ENCODE measurements at places on chromosomes 2 and 18. TPM values are rescaled to one million over a fixed set of nuclear protein-coding genes. Genes with fewer than 3 reads are reported as not detected.

POTEJ gene
- not detected for polyA plus RNA-seq

- no peak for DNase-seq
Observed at GRCh38 chr2:188293601-188294351, 2.1 kb downstream of the GULP1 start.

EFHD1 gene
- 49.0 TPM for polyA plus RNA-seq

- DNase-seq, result no peak
Observed at GRCh38 chr18:73688851-73689711, 458.6 kb downstream of the FBXO15 start.

- DNase-seq, result no peak
Observed at GRCh38 chr2:67872481-67872880, 190.3 kb downstream of the C1D start.

NXPH2 gene
- polyA plus RNA-seq, result 17.0 TPM

ZNF514 gene
- polyA plus RNA-seq, result 25.2 TPM

Data from spinal cord (tissue), 10 donors.